Stimulated activated CD8-positive, alpha-beta memory T cell treated with anti-CD3 and anti-CD28 coated beads, Interleukin-4, amount 100 ng/mL, for 4 hours (primary cell): ENCODE measurements at places on chromosomes 2 and 18.

GRCh38 chr2:11286323-11286722 lies 58.1 kb downstream of the ROCK2 start:
- DNase-seq = no peak

DNA sequence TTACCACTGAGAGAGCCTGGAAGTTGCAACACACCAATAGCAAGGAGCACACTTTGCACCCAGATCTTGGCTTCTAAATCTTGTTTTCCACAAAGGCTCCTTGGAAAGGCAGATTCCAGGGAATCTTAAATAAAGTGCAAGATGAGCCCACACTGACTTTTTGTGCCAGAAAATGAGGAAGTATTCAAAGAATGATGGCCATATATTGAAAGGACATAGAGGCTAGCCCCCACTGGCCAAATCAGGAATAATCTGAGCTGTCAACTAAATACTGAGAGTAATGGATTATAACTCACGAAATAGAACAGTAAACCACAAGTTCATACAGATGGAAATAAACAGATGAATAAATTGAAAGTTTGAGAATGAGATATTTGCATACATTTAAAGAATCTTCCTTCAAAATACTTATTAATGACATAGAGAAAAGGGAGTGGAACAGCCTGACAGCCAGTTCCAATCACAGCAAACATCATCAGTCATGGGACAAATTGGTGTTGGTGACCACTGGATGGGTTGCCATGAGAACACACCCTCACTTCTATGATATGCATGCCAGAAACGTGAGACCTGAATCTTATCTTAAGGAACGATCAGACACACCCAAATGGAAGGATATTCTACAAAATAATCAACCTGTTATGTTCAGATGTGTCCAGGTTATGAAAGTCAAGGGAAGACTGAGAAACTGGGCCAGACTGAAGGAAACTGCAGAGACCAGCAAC lies 12.2 kb upstream of the ACKR3 start:
- DNase-seq = no peak

- DNase-seq = no peak
These were observed 84.6 kb downstream of the FAM210A start for GRCh38 chr18:13641551-13642439.

- no peak for DNase-seq
These were observed 45.4 kb downstream of the EXOC6B start for GRCh38 chr2:72780477-72780876.

DNA sequence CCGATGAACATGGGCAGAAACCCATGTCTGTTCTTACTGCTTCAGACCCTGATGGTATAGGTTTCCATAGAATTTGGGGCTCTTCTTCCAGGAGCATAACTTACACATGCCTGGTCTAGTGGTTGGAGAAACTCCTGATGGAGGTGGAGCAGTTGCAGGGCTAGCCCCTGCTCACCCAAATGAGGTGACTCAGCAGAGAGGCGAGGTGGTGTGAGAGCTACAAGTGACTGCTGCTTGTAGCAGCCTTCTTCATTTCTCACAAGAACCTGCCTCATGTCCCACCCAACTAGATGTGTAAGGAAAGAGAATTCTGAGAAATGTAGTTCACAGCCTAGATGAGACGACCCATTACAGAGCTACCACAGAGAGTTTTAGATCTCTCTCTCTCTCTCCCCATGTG lies 105.3 kb downstream of the ZNF407 start:
- DNase-seq = no peak

DNA sequence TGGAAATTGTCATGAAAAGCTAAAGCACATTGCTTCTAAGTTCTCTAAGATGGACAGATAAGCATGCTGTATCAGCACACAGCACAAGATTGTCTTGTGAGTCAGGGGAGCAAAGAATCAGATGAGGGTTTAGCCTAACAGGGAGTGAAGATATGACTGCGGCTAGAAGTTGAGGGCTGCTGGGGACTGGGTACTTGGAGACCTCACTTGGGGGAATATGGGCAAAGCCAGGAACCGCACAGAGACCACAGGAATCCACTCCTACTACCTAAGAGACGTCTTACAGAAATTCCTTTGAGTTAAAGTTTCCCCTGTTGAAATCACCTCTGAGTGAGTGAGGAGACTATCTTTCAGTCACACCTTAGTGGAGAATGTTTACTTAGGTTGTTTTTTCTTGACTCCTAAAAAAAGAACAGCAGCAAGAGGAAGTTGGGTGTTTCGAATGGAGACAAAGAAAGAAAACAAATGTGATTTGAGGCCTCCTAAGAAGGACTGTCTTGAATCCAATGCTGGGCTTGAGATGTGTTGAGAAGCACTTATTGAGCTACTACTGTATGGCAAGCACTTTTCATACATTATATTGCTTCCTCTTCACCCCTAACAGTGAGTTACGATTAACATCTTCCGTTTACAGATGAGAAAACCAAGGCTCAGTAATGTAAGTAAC lies 100.7 kb downstream of the ANKRD44 start:
- no peak for DNase-seq

- no peak for DNase-seq
These were observed 13.6 kb downstream of the SPEG start for GRCh38 chr2:219448099-219448775.

- DNase-seq = no peak
These were observed 21.6 kb downstream of the HPCAL1 start for GRCh38 chr2:10324095-10324832.

- DNase-seq = no peak
These were observed 98.8 kb downstream of the METTL8 start for GRCh38 chr2:171334946-171335345.

DNA sequence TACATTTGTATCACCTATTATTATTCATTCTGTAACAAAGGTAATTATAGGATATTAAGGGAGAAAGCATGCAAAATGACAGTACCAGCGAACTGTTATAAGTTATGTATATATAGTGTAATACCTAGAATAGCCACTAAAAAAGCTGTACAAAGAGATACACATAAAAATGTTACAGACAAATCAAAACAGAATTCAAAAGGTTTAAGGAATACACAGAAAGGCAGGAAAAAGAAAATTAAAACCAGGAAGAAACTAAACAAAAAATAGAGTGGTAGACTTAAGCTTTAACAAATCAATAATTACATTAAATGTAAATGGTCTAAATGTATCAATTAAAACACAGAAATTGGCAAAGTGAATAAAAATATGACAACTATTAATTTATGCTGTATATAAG lies 176.4 kb upstream of the REV1 start:
- no peak for DNase-seq

GRCh38 chr2:152370783-152371182 lies 35.8 kb downstream of the FMNL2 start:
- no peak for DNase-seq

DNA sequence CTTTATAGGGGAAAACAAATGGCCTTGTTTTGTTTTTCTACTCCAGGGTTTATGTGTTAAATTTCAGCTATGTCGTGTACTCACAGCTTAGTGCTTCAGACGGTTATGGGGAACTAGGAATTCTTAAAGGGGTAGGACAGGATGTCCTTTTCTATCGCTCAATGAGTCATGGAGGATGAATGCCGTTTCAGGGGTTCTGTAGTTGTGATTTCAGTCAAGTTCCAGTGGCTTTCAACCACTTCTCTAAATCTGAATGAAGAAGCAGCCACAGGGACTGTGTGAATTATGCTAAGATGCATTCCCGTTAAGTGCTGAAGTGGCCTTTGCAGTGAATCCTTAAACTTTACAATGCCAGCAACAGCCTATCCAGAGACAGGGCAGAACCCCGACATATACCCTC lies 1231.7 kb upstream of the ZEB2 start:
- no peak for DNase-seq

- no peak for DNase-seq
These were observed 86.9 kb upstream of the ZC3H15 start for GRCh38 chr2:186399082-186399644.

DNA sequence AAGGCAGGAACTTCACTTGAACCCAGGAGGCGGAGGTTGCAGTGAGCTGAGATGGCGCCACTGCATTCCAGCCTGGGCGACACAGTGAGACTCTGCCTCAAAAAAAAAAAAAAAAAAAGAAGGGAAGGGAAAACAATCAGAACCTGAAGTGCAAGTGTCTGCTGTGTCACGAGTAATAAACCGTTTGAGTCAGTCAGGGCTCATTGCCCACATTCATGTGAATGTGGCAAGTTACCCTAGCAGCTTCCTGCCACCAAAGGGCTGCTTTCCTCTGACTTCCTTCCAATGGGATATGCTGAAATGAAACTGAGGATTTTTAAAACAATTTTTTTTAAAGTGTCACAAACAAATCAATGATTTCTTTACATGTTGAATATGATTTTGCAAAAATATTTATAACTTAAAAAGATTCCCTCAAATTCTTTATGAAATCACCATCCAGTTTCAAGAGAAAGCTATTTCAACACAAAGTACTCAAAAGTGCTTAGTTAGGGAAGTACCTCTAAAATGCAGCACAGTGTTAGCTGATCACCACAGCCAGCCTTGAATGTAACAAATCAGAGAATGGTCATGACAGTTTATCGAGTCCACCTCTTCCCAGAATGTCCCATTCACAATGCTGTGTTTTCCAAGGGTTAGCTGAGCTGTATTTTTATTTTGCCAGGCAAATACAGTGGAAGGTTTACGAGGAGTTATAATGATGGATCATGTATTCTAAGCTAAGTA lies 36.4 kb downstream of the WDSUB1 start:
- DNase-seq = no peak

GRCh38 chr18:8901019-8901418 lies 195.7 kb downstream of the MTCL1 start:
- DNase-seq = no peak

DNA sequence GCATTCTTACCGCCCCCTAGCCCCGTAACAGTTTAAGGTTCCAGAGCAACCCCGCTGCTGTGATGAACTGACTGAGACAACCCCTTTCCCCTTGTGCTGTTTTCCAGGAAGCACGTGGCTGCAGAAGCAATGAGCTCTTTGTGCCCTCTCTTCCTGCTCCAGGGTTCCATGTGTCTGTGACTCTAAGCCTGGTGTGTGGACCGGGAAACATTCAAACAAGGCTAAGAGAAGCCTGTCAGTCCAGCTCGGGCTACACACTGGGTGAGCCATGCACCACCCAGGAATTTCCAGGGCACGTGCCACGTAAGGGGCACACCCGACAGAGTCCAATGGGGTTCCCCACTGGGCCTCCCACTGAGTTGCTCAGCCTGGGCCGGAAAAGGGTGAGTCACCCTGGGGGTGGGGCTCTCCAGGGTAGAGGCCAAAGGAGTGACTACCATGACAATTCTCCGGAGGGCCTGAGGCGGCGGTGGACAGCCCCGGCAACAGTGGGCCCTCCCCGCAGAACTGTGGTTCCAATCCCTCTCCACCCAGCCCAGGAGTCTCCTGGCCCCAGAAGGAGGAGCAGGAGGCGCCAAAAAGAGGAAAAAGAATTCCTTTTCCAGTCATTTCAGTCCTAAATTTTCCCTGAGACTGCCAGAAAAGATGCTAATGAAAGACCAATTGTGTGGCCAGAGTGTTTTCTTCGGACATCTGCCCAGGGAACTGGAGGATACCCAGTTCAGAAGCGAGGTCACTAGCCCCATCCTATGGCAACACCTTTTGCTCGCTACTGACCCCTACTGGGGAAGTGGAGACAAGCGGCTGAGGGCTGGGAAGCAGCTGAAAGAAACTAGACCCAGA lies 157.8 kb upstream of the SLC1A4 start:
- peak; percentile 82 for DNase-seq

GRCh38 chr18:58196881-58197872 lies 153.2 kb downstream of the NEDD4L start:
- DNase-seq = no peak

GRCh38 chr2:72994282-72994990 lies 77.1 kb downstream of the SFXN5 start:
- no peak for DNase-seq

DNA sequence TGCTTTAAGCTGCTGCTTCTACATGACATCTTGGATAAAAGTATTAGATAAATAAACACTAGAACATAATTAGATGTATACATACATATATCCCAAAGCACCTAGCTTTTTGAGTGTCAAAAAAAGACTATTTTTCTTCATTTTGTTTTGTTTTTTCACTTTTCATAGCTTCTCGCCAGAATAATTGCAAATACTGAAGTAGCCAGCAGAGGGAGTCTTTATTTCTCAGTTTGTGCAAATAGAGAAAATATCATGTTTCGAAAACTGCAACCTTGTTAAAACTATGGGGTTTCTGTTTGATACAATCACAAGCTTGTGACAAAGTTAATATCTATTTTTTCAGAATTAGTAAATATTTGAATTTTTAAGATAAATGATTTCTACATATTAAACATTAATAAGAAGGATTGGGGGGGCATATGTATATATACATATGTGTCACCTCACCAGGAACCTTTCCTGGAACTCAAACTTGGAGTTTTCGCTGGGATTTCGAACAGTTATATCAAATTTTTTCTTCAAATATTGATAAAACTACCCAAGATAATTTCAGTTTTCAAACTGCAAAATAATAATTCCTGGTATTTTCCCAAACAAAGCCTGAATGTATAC lies 61.0 kb downstream of the GRB14 start:
- no peak for DNase-seq

- DNase-seq = no peak
These were observed 34.5 kb upstream of the TBC1D8 start for GRCh38 chr2:101185656-101186055.

DNA sequence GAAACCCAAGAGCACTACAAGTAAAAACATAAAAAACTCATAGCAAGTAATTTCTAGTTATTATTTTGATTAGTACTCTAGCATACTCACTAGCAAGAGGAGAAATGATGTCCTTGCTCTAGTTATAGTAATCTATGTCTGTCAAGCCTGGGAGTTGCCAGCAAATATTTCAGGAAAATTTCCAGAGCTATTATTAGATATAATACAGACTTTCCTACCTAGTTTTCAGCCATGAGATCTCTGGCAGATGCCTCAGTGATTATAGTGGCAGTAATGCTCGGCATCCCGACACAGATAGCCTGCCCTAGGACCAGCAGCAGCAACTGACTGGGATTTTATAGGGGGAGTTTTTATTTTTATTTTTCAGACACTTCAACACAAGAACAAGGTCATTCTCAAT lies 224.4 kb downstream of the ZNF385B start:
- DNase-seq = no peak

DNA sequence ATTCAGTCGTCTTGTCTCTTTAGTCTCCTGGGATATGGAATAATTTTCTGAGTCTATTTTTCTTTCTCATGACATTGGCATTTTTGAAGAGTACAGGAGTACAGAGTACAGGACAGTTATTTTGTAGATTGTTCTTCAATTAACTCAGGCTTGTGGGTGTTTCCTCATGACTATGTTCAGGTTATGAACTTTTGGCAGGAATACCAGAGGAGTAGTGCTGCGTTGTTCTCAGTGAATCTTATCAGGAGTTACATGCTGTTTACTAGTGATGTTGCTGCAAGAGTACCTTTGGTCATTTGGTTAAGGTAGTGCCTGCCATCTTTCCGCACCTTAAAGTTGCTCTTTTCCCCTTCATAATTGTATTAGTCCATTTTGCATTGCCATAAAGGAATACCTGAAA lies 41.3 kb upstream of the AGFG1 start:
- DNase-seq = no peak

GRCh38 chr18:13696961-13697360 lies 29.4 kb downstream of the FAM210A start:
- DNase-seq = no peak

- DNase-seq = no peak
These were observed 148.6 kb downstream of the ROCK1 start for GRCh38 chr18:20963027-20963426.
